Thoracic aorta (tissue), 2 donors: ENCODE measurements at places on chromosomes 2 and 18.

- DNase-seq: no peak
Observed at GRCh38 chr18:6606411-6607085, 123.0 kb upstream of the ARHGAP28 start.

DNA sequence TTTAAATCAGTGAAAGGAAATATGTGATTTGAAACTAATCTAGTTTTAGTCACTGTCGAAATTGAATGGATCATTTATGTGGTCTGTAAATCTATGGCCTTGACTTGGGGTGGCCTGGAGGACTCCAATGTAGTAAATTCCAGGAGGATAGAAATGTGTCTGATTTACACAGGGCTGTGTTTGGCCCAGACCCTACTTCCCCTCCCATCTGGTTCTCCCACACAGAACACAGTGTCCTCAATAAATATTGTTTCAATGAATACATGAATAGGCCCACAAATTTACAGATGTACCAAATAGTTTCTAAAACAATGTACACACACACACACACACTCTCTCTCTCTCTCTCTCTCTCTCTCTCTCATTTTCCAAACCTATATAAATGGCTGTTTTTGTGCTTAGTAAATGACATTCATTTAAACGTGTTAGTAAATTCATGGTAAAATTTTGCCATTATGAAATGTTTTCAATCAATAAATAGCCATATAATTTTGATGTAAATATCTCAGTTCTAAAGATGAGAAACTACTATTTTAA lies 1.9 kb downstream of the CCDC68 start:
- DNase-seq: no peak

DNA sequence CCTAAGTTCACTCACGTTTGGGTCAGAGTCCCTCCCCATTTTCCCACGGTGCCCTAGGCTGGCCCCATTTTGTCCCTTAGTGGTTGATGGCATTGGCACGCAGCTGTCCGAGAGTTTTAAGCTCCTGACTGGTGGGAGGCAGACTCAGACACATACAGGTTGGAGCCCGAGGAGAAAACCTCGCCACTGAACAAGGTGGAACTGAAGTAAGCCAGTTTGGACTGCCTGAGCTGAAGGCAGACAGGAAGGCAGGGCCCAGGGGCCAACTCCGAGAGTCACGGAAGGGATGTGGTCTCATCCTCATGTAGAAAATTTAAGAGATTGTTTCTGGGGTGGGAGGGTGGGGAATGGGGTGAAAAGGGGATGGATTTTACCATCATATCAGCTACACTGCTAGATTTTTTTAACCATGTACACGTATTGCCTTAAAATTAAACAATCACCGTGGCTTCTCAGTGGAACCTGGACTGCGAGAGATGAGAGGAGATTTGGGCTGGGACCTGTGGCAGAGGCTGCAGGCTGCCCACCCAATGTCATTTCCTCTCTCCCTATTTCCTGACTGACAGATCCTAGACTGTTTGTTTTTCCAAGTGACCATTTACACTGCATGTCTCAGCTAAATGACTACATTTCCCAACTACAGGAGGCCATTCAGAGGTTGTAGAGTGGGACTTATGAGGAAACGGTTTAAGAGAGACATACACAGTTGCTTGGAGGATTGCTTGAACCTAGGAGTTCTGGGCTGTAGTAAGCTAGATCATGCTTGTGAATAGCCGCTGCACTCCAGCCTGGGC lies 19.4 kb upstream of the NMUR1 start:
- DNase-seq: no peak

DNA sequence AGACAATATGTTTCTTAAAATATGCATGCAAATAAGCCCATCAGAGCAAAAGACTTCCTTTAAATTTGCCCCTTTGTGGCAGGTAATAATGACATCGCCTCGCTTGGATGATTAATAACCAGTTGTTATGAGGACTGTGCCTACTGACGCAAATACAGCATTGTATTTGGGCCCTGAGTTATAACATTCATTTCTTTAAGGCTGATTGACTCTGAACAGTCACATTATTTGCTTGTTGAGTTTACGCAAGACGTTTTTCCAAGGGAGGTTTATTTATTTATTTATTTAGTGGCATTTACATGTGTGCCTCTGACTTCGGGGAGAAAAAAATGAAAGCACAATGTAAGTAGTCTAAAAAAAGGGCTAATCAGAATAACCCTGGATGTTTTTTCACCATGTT lies 88.3 kb downstream of the SLC8A1 start:
- no peak for DNase-seq

GRCh38 chr2:240240017-240240734 lies 99.7 kb upstream of the OTOS start:
- DNase-seq: no peak

- DNase-seq: no peak
Observed at GRCh38 chr2:27042159-27042661, 9.3 kb upstream of the AGBL5 start.

DNA sequence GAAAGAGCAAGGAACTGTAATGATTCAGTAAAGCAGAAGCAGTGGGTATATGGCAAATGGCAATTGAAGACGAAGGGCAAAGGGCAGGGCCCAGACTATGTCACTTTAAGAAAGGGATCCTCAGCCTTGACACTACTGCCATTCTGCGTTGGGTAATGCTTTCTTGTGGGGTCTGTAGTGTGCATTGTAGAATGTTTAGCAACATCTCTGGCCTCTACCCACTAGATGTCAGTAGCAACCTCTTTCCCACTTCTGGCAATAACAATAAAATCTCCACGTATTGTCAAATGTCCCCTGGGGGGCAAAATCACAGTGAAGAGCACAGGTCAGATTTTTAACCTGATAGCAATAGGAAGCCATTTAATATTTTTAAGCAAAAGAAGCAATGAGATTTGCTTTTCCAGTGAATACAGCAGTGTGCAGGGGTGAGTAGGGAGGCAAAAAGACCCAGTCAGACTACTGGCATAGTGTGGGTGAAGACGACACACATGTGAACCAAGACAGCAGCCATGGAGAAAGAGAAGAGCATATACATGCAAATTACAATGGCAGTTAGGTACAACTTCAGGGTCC lies 209.5 kb downstream of the DYM start:
- no peak for DNase-seq

GRCh38 chr2:21920721-21921120 lies 797.0 kb downstream of the TDRD15 start:
- DNase-seq: no peak

DNA sequence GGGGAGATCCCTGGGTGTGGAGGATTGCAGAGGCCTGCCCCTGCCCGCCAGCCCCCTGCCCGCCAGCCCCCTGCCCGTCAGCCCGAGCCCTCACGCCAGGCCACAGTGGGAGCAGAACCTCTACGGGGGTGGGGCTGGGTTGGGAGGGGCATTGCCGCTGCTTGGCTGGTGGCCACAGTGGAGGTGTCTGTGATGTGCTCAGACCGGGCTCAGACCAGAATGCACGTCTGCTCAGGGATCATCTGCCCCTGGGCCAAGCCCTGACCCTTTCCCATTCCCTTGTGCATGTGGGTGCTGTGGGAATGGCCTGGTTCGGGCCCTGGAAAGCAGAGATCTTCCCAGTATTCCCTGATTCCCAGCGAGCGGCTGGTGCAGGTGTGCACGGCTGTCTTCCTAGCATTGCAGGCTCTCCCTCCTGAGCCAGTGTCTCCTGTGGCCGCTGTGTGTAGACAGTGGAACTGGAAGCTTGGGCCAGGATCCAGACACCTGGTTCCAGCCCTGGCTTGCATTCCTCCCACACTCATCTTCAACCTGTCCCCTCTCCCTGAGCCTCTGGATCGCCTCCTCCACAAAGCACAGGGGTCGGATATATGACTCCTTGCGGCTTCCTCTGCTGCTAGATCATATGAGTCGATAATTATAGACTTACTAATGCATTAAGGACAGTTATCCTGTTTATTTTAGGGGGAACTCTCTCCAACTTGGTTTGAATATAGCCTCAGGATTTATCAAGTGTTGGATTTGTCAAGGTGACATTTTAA lies 161.6 kb downstream of the LDLRAD4 start:
- no peak for DNase-seq

DNA sequence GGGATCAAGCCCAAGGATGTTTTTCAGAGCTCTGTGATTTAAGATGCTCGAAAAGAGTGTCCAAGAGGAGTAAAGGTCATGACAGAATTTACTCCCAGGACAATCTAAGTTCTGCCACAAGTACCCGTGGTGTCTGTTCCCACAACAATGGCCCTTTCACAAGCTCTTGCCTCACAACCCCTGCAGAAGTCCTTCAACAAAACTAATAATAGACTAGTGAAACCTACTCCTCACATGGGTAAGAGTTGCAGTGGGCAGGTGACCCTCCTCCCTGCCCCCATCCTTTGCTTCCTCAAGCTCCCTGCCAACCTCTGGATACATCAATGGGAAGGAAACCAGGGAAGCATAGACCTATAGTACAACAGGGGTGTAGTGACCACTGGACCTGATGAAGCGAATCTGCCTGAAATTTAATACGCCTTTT lies 34.9 kb downstream of the PTCD3 start:
- no peak for DNase-seq

GRCh38 chr2:150586858-150587257 lies 99.4 kb upstream of the RND3 start:
- DNase-seq: no peak

GRCh38 chr18:77057006-77057395 lies 75.6 kb downstream of the MBP start:
- no peak for DNase-seq

DNA sequence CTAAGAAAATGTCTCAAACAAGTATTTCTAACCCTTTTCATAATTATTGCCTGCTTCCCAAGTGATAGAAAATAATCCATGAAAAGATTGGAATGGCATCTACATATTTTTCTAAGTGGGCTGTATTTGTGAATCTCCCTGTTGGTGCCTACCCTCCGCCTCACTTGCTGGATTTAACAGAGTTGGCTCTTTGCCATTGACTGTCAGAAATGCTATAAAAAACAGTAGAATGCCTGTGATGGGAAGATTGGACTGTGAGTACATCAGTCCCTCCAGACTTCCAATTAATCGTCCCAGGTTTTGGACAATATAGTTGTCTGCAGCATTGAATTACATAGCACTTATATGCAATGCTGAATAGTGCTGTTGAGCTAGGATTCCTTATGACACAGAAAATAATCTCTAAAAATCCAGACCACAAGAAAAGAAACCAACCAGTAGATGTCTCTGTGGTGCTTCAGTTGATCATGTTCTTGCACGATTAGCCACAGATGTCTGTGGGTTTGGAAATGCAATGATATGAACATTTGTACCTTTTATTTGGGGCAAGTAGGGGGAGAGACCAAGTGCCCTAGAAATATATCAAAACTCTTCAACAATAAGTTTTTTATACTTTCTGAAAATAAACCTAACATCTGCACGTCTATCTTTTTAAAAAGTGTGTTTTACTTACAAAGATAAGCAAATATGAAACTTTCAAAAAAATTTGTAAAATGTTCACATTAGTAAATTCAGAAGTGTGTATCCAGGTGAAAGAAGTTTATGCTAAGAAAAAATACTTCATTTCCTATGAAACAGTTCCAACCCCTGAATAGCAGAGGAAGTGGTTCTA lies 88.5 kb downstream of the DYNAP start:
- DNase-seq: no peak

- DNase-seq: peak; percentile 47
Observed at GRCh38 chr2:160075171-160075570, 12.8 kb upstream of the PLA2R1 start.

DNA sequence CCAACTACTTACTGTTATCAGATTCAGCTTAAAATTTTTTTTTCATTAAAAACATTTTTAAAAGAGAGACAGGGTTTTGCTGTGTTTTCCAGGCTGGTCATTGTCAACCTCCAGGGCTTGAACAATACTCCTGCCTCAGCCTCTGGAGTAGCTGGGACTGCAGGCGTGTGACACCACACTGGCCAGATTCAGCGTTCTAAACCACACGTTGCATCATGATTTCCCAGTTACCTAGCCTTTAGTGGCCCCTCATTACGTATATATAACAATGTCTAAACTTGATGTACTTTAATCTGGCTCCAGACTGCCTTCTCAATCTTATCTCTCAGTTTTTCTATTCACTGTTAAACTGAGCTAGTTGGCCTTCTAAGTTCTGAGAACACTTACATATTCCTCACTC lies 89.6 kb downstream of the COMMD1 start:
- no peak for DNase-seq

- DNase-seq: no peak
Observed at GRCh38 chr18:76985156-76985950, 147.2 kb downstream of the MBP start.

DNA sequence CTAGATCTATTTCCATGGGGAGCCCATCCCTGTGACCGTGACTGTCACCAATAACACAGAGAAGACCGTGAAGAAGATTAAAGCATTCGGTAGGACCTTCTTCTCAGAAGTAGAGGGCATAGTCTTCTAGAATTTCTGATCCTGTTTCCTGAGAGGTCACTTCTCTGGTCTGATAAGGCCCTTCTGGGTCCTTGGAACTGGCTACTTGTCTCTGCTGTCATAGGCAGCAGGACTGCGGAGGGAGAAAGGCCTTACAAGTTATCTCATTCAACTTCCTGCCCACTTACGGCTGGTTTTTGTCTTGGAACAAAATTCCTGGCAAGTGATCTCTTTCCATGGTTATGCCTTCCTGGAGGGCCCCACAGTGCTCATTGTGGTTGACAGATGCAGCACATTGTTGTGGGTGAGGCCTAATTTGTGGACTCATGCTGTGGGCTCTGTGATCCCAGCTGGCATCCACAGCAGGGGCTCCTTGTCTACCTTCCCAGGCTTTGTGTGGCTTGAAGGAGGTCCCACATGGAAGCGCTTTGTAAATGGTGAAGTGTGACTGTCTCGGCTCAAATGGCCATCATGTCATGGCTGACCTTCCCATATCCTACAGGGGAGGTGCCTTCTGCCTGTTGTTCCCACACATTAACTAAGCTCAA lies 22.0 kb downstream of the SAG start:
- DNase-seq: no peak

GRCh38 chr2:117523267-117523666 lies 291.2 kb upstream of the DDX18 start:
- no peak for DNase-seq

DNA sequence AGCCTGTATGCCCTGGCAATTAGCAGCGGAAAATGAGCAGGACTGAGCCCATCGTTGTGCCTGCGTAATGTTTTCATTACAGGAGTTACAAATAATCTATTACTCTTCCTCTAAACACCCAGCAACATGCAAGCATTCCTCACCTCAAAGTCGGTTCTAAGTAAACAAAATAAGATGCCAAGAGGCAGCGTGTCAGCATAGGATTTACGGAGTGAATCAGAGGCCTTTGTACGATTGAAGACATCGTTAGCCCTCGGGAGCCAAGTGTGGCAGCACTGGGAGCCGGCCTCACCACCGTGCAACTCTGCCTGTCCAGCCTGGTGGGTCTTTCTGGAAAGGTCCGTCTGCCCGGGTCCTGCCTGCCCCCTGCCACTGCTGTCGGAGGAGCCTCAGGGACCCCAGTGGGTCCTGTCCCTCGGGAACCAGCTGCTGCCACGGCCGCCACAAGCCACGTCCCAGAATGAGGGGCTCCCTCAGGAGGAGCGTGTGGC lies 80.1 kb upstream of the CTDP1 start:
- DNase-seq: no peak

GRCh38 chr18:31996007-31996406 lies 22.6 kb upstream of the RNF125 start:
- DNase-seq: no peak

GRCh38 chr2:191679818-191680600 lies 2.1 kb downstream of the NABP1 start:
- no peak for DNase-seq

- no peak for DNase-seq
Observed at GRCh38 chr2:65767946-65768345, 335.5 kb upstream of the SPRED2 start.
